CD14-positive monocyte (primary cell): ENCODE measurements at places on chromosomes 1 and 21. TPM values are rescaled to one million over a fixed set of nuclear protein-coding genes. Genes with fewer than 3 reads are reported as not detected.
A peak's percentile ranks its signal among the peaks of the same experiment; 100 is the strongest.

GRCh38 chr1:111563619-111564018, 56.0 kb upstream of the RAP1A start:
- H3K27me3 ChIP-seq: no peaks in the 10 kb centered on the region
- H3K36me3 ChIP-seq: no peaks in the 10 kb centered on the region
- no peak overlapping the region for H3K4me3 ChIP-seq

DNA sequence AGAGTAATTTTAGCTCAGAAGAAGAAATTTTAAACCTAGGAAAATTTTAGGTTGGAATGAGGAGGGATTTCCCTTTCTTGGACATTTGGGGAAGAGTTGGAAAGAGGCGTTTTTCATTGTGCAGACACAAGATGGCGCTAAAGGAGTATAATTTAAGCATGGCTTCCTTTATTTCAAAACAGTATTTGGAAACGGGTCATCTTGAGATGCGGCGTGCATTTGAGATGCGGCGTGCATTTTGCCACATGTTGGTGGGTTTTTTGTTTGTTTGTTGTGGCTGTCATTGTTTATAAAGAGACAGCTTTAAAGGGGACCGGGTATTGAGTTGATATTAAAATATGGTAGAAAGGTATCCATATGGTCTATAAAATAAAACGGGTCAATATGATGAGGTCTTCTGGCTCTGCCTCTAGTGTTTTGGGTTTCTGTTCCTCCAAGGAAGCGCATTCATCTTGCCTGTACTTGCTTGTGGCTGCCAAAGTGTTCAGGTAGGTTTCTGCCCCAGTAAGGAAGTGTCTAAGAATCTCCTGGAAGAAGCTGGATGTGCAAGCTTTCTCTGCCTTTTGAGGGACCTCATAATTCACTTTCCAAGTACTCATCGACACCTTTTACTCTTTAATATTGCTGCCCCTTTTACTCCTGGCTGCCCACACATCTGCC, 210.3 kb downstream of the SLC35F3 start:
- peak; percentile 22 for DNase-seq
- no peaks in the 10 kb centered on the region for H3K4me1 ChIP-seq
- H3K27ac ChIP-seq: no peak overlapping the region

- H3K27ac ChIP-seq: no peak overlapping the region
- DNase-seq: no peak
- peaks cover 4% of the 10 kb centered on the region for H3K4me1 ChIP-seq
- H3K36me3 ChIP-seq: no peaks in the 10 kb centered on the region
- no peaks in the 10 kb centered on the region for H3K27me3 ChIP-seq
Observed at GRCh38 chr1:61237659-61238358, 155.4 kb downstream of the NFIA start.

SH2D5 gene
- polyA plus RNA-seq: not detected

- no peak overlapping the region for H3K27ac ChIP-seq
- no peaks in the 10 kb centered on the region for H3K36me3 ChIP-seq
- no peak for DNase-seq
Observed at GRCh38 chr1:153801786-153802697, 26.8 kb downstream of the SLC27A3 start.

DNA sequence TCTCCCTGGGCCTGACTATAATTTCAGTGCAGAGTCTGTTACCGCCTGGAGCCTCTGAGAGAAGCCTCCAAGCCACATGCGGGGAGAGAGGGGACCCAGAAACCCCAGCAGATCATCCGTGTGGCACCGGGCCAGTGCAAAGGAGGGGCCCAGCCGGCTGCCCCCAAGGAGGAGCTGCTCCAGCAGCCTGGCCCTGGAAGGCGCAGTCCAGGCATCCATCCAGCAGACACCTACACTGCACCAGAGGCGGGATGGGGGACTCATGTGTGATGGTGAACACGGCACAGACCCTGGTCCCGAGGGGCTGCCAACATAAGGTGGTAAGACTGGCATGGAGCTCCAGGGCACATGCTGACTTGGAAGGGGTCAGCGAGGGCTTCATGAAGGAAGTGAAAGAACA, 39.6 kb upstream of the CLSTN1 start:
- no peak for DNase-seq
- H3K27ac ChIP-seq: no peak overlapping the region
- H3K4me3 ChIP-seq: no peak overlapping the region
- H3K4me1 ChIP-seq: no peaks in the 10 kb centered on the region

L1TD1 gene
- 0.22 TPM for polyA plus RNA-seq

ACBD6 gene
- 19.3 TPM for polyA plus RNA-seq

ANGPTL3 gene
- not detected in 2 replicates for polyA plus RNA-seq

DNA sequence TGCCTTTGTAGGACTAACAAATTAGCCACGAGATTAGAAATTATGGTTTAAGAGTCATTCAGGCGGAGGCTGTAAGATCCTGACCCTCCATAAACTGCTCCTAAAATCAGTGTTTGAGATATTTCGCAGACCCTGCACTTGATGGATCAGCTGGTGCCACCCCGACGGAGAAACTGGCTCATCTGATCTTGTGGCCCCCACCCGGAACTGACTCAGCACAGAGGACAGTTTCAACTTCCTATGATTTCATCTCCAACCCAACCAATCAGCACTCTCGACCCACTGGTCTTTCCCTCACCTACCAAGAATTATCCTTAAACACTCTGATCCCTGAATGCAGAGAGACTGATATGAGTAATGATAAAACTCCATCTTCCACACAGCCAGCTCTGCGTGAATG, 3.7 kb upstream of the JAM2 start:
- H3K27me3 ChIP-seq: peaks cover 11% of the 10 kb centered on the region
- H3K36me3 ChIP-seq: no peaks in the 10 kb centered on the region
- no peak for DNase-seq
- H3K27ac ChIP-seq: no peak overlapping the region

DNA sequence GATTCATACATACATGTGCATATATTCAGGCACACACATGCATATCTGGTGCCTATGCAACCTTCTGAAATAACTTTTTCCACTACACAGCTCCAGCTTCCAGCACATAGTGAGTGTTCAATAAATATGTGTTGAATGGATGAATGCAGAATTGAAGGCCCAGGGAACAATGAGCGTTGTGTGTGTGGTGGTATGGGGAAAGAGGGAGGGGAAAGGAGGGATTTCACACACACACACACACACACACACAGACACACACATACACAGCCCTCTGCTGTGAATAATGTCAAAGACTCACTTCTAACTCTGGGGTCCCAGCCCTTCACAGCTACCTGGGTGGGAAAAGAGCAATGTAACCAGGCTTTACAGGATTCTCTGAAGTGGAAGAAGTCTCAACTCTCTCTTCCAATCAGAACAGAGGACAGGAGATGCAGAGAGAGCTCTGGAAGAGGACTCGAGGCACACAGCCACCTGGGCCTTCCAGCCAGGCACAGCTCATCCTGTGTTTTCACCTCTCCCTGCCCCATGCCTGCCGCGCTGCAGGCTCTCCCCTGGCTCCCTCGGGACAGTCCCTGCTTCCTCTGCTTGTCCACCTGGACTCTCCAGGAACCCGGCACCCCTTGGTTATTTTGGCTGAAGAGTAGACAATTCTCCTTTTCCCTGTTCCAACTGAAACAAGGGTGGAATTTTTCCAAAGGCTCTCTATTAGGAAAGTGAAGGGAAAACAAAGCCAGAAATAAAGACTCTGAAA, 5.4 kb upstream of the IGSF8 start:
- H3K4me3 ChIP-seq: no peak overlapping the region
- no peaks in the 10 kb centered on the region for H3K36me3 ChIP-seq
- H3K4me1 ChIP-seq: peaks cover 59% of the 10 kb centered on the region

DBT gene
- 1.5 TPM for polyA plus RNA-seq

GRCh38 chr1:214467078-214467585, 84.3 kb downstream of the PTPN14 start:
- no peaks in the 10 kb centered on the region for H3K4me1 ChIP-seq
- H3K4me3 ChIP-seq: no peak overlapping the region
- H3K36me3 ChIP-seq: no peaks in the 10 kb centered on the region
- no peak for DNase-seq
- no peaks in the 10 kb centered on the region for H3K27me3 ChIP-seq

DNA sequence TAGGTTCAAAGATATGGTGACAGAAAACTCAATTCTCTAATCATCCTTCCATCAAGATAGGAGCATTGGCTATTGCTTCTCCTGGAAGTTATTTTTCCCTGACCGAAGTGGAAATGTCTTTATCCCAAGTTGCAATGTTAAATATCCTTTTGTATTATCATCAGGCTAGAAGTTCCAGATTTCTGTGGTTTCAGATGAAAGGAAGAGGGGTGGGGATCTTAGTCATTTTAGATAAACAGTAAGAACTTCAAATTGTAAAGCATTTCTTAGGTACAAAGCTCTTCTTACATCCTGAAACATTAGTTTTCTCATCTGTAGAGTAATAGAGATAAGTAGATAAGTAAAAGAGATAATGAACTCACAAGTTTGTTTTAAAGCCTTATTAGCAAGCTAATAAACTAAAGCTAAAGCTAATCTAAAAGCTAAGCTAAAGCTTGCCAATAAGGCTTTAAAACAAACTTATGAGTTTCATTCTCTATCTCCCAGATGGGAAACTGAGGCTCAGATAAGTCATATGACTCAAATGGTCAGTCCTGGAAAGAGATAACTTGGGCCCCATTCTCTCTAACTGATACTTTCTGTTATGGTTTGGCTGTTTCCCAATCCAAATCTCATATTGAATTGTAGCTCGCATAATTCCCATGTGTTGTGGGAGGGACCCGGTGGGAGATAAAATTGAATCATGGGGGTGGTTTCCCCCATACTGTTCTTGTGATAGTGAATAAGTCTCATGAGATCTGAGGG, 99.2 kb upstream of the KCNK2 start:
- no peaks in the 10 kb centered on the region for H3K36me3 ChIP-seq
- no peak overlapping the region for H3K4me3 ChIP-seq
- no peak overlapping the region for H3K27ac ChIP-seq
- no peaks in the 10 kb centered on the region for H3K4me1 ChIP-seq
- no peak for DNase-seq

GRCh38 chr21:45001134-45002095, 61.6 kb downstream of the SLX9 start:
- no peaks in the 10 kb centered on the region for H3K4me1 ChIP-seq
- no peak overlapping the region for H3K27ac ChIP-seq
- H3K36me3 ChIP-seq: no peaks in the 10 kb centered on the region
- no peak for DNase-seq
- no peak overlapping the region for H3K4me3 ChIP-seq

DNA sequence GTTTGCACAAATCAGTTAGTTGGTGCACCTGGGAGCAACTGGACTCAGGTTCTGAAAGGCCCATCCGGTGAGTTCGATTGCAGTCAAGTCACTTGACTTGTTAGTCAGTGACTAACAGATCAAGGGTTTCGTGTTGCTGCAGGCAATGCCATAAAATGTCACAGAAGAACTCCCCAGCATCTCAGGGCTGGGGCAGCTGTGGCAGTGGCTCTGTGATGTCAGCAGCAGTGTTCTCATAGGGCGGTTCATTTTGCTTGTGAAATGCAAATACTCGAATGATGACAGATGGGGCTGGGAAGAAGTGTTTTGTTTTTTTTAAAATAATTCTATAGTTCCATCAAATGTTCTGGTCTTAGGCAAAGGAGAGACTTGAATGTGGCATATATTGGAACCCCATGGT, 287.8 kb downstream of the LMX1A start:
- H3K36me3 ChIP-seq: no peaks in the 10 kb centered on the region
- H3K27me3 ChIP-seq: no peaks in the 10 kb centered on the region
- no peaks in the 10 kb centered on the region for H3K4me1 ChIP-seq
- no peak overlapping the region for H3K27ac ChIP-seq
- no peak overlapping the region for H3K4me3 ChIP-seq
- DNase-seq: no peak

DNA sequence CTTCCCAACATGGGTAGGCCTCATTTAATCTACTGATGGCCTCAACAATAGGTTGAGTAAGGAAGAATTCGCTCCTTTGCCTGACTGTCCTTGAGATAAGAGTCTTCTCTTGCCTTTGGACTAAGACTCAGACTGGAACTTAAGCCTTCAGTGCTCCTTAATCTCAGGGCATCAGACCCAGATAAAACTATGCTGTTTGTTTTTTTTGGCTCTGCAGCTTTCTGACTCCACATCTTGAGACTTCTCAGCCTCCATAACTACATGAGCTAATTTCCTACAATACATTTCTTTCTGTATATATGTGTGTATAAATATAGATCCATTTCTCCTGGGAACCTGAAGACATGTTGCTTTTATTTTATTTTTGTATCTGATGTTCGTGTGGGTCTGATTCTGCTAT, 1470.7 kb upstream of the PRMT6 start:
- H3K36me3 ChIP-seq: no peaks in the 10 kb centered on the region
- H3K4me3 ChIP-seq: no peak overlapping the region

TNFSF18 gene
- polyA plus RNA-seq: not detected

DNA sequence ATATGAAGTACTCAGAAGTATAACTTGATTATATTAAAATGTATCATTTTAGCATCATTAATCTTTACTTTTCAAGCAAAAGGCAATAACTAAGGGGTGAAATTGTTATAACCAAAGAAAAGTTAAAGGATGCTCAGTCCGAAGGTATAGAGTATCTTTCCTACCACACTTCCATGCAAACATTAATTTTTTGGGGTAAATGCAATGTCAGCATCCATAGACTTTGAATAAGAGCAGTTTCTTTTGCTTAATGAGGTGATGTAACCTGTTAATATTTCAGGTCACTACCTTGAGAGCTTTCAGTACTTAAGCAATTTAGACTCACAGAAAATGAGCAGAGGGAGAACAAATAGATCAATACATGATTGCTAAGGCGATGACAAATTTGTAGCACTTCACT, 1093.5 kb downstream of the PLA2G4A start:
- no peaks in the 10 kb centered on the region for H3K27me3 ChIP-seq
- H3K4me3 ChIP-seq: no peak overlapping the region
- H3K27ac ChIP-seq: no peak overlapping the region
- H3K36me3 ChIP-seq: no peaks in the 10 kb centered on the region

DNA sequence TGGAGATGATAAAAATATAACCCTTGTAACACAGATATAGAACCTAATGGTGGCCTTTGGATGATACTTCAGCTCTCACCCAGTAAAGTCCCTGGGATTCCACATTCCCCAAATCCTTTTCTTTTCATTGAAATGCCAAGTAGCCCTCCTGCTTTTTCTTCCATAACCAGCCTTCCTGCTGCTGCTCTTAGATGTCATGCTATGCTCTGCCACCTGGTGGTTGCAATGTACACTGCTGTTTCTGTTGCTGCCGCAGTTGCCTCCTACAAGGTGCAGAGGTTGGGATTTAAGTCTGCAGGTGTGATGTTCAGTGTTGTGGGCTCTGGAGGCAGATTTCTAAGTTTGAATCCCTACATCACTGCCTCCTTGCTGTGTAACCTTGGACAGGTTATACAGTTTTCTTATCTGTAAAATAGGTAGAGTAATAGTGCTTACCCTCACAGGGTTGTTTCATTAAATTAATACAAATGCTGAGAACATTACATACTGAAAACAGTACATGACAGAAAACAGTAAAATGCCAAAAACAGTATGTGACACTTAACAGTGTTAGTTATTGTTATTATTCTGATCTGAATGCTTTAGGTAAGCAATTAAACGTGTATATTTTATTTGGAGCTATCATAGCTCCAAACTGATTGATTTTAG, 64.3 kb downstream of the CAMSAP2 start:
- H3K27ac ChIP-seq: no peak overlapping the region
- H3K36me3 ChIP-seq: no peaks in the 10 kb centered on the region
- H3K27me3 ChIP-seq: no peaks in the 10 kb centered on the region
- no peak overlapping the region for H3K4me3 ChIP-seq

GRCh38 chr1:23273450-23274133, 56.3 kb upstream of the HTR1D start:
- H3K27ac ChIP-seq: no peak overlapping the region
- H3K4me1 ChIP-seq: no peaks in the 10 kb centered on the region
- H3K36me3 ChIP-seq: no peaks in the 10 kb centered on the region
- no peak for DNase-seq
- no peaks in the 10 kb centered on the region for H3K27me3 ChIP-seq

CD247 gene
- 1.8 TPM for polyA plus RNA-seq
